ENCODE measurements at places on chromosomes 5 and 9. TPM values are rescaled to one million over a fixed set of nuclear protein-coding genes. Genes with fewer than 3 reads are reported as not detected.

DNA sequence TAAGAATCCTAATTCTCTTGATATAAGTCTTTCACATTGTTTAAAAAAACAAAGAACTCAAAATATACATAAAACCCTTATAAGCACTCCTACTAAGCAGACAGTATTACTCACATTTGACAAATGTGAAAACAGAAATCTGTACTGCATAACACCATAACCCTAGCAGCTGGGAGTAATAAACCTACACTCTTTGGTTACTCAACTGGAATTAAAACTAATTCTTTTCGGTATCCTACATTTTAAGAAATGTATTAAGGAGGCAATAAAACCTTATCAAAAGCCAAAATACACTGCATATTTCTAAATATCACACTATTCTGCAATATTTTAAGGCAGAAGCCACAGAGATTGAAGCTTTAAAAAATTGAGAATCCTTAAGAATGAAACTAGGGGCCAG lies 6.8 kb downstream of the AUH start:
- no peak for DNase-seq

DNA sequence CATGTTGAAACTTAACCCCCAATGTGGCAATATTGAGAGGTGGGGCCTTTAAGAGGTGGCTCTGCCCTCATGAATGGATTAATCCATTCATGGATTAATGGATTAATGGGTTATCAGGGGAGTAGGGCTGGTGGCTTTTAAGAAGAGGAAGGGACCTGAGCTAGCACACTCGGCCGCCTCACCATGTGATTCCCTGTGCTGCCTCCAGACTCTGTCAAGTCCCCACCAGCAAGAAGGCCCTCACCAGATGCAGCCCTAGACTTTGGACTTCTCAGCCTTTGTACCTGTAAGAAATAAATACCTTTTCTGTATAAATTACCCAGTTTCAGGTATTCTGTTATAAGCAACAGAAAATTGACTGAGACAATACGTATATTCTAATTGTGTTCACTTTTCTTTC lies 272.2 kb upstream of the DMRT1 start:
- no peak for DNase-seq

GRCh38 chr5:151243127-151243526 lies 9.9 kb upstream of the GM2A start:
- no peak for DNase-seq

DNA sequence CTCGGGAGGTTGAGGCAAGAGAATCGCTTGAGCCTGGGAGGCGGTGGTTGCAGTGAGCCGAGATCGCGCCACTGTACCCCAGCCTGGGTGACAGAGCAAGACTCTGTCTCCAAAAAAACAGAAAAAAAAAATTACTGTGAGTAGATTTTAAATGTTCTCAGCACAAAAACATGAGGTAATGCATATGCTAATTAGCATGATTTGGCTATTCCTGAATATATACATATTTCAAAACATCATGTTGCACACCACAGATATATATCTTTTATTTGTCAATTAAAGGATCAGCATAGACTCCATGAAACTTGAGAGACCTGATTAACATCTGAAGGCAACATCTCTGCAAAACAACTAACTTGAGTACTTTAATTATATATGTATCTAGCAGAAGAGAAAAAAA lies 103.3 kb downstream of the THBS4 start:
- DNase-seq, result no peak

GRCh38 chr5:146799231-146799630 lies 79.3 kb downstream of the PPP2R2B start:
- DNase-seq, result no peak

GRCh38 chr5:133611357-133612248 lies 738 bp downstream of the FSTL4 start:
- DNase-seq, result peak; percentile 3

CXCL14 gene
- 41.8 TPM for total RNA-seq
